ENCODE measurements at places on chromosomes 5 and 9.

DNA sequence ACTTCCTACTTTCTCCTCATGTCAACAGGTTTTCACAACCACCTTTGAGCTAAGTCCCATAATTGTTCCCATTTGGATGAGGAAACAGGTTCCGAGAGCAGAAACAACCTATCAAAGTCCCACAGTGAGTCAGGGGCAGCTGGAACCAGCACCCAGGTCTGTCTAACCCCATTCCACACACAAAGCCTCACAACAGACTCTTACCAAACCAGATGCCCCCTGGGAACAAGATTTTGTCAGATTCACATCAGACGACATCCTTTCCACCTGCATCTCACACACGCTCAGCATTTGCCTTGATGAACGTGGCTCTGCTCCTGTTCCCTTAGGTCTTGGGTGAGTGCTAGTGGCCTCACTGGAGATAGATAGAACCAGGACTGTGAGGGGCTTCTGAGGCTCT is 17.0 kb downstream of the SWI5 start:
- no peak for DNase-seq

DNA sequence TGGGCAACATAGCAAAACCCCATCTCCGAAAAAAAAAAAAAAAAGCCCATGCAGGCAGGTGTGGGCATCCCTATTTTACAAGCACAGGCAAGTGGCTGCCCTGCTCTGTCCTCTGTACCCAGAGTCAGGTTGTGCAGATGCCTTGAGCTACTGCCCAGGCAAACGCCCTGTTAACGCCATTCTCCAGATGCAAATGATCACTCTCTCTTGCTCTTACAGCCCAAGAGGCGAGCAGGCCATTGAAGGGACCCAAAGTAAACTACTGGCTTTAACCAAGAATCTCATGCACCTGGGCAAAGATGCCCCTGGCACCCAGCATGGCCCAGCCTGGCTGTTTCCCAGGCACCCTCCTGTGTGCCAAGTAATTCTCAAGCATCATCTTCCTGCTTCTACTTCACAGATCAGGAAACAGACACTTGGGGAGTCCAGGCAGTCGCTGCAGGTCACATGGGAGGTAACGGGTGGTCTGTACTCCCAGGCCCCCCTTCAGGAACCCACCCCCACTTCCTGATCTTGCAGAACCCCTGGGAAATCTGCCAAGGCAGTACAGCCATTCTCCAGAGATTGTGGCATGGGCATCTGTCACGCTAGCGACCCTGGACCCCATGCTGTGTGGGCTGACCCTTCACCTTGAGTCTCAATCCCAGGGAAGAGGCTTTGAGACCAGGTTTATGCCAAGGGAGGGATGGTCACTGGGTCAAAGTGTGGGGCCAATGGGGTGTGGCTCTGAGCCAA is 14.2 kb downstream of the EEIG1 start:
- no peak for DNase-seq

GRCh38 chr9:28051559-28052503 is 478.6 kb upstream of the C9orf72 start:
- DNase-seq, result no peak

- DNase-seq, result no peak
These were observed 11.5 kb upstream of the SLC25A48 start for GRCh38 chr5:135822959-135823358.

- DNase-seq, result no peak
These were observed 1.2 kb upstream of the GABRA1 start for GRCh38 chr5:161846746-161847145.

- DNase-seq, result no peak
These were observed 440.6 kb upstream of the IZUMO3 start for GRCh38 chr9:24986331-24986730.

GRCh38 chr5:2193542-2194235 is 311.0 kb upstream of the IRX4 start:
- DNase-seq, result no peak

DNA sequence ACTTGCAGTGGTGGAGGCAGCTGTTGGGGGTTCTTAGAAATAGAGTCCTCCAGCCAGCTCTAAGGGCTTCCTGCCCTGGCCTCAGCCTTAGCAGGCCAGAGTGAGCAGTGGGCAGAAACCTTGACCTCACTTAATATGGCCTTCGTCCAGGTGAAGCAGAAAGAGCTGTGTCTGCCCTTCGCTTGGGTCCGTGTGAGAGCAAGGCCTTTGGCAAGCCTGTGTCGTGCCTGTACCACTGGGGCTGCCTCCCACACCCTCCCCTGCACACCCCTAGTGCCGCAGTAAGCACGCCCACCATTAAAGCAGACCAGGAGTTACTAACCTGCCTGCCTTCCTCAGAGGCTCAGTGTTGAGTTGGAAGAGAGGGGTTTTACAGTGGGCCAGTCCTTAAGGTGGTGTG is 13.6 kb downstream of the ARPC5L start:
- DNase-seq, result no peak

- DNase-seq, result no peak
These were observed 474.1 kb downstream of the CAAP1 start for GRCh38 chr9:26418480-26418879.

GRCh38 chr5:140868721-140869554 is at the start of gene PCDHA11:
Gene PCDHA11 (plus strand): TSS chr5:140868957. CDS start chr5:140869104, 147 bp downstream.
- no peak for DNase-seq

DNA sequence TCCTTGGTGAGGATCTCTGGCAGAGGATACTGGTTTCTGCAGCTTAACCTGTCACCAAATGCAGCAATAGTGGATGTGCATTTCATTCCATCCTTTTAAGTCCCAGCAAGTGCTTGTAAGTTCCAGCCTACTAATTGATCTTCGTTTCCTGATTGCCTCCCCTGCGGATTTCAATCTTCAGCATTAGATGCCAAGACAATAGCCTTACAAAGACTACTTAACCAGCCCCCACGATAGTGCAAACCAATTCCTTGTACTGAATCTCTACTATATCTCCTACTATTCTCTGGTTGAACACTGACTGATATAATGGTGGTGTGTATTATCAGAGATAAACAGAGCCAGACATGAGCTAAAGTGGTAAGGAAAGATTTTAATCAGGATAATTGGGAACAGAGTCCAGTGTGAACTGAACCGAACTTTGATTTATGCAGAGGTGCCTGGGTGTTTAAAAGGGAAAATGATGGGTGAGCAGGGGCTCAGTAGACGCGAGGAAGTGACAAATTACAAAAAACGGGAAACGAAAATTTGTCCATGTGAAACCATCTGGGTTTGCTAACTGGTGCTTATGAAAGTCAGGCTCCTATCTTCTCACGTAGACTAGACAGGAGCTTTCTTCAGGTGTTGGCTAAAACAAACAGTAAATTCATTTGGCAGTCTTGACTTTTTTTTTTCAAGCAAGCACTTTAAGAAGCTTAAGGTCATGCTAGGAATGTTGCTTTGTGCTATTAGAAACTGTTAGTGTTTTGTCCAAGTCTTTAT is 106.9 kb upstream of the ST8SIA4 start:
- DNase-seq, result no peak

- DNase-seq, result no peak
These were observed 215.2 kb downstream of the CRB2 start for GRCh38 chr9:123571240-123571639.

DNA sequence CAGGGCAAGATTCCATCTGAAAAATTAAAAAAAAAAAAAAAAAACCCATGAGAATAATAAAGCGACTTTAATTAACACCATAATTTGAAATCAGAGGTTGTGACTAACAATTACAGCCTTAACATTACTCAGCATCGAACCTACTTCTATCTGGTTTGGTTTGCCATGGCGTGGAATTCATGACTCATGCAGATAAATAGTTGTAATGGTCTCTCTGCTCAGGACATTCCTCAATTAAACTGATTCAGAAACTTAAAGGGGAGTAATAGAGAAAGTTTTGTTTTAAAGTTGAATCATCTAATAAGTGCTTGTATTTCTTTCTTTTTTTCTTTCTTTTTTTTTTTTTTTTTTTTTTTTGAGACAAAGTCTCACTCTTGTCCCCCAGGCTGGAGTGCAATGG is 135.5 kb downstream of the SPATA31D1 start:
- no peak for DNase-seq

DNA sequence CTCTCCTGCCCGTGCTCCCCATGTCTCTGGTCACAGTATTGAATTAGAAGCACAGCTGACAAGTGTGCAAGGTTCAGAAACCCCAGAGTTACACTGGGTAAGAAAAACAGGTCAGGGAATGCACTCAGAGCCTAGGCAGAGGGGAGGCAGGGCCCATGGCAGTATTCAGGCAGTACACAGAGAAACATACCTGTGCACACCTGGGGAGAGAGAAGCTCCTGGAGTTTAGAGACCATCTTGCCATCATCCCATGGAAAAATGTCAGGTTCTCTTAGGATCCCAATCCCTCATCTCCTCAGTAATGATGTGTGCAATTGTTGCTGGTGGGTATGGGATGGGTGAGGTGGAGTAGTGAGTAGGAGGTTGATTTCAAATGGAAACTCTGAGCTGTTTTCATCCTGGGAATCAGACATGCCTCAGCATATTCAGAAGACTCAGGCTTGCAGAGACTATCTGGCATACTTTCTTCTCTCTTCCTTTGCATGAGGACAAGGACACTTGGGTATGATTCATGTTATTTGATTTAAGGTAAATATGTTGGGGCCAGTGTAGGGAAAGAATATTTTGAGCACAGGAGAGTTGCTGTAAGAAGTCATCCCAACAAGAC is 228.5 kb downstream of the ESM1 start:
- no peak for DNase-seq

DNA sequence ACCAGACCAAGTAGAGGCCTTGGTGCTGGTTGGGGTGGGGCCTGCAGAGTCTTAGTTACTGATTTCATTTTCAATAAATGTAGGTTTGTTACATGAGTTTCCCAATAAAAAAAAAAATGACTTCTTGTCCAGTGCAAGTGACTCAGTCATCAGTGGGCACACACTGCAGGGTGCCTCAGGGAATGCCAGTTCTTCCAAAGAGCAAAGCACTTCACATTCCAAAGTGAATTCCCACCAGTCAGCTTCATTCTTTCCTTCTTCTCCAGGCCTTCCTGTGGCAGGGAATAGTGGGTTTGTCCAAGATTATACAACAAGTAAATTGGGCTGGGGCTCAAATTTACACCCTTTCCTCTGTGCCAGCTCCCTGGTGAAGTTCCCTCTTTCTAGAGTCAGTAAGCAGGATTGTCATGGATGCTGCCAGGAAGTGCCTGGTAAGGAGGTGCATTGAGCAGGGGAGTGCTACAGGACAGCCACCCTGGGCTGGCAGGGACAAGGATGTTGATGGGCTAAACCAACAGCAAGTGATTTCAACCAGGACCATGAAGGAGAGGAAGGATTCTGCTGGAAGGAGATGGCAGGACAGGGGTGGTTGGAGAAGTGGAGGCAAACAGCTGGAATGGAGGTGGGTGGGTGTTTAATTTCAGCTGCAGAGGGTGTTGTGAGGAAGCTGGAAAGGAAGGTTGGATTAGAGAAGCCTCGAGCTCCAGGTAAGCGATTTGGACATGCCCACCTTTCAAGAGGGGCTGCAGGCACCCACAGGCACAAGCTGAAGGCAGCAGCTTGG is 3.7 kb upstream of the B4GALT7 start:
- DNase-seq, result peak; percentile 24
